ENCODE measurements at places on chromosomes 5 and 9.

DNA sequence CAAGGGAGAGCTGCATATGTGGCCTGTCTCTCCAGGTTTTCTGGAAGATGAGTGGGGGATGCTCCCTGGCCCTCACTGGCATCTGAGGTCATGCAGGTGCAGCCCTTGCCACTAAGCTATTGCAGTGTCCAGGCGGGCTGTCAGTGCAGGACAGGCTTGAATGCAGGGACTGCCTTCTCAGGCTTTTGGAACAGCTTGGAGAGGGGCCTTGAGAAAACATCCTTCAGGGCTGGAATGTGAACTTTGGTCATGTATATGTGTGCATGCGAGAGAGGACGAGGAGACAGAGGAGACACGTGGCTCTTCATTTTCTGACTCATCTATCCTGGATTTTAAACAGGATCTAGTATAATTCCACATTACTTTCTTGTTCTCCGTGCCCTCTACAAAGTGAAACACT is 90.3 kb downstream of the MACROH2A1 start:
- no peak for DNase-seq

GRCh38 chr5:393846-394275 is 49.1 kb upstream of the EXOC3 start:
- no peak for DNase-seq

DNA sequence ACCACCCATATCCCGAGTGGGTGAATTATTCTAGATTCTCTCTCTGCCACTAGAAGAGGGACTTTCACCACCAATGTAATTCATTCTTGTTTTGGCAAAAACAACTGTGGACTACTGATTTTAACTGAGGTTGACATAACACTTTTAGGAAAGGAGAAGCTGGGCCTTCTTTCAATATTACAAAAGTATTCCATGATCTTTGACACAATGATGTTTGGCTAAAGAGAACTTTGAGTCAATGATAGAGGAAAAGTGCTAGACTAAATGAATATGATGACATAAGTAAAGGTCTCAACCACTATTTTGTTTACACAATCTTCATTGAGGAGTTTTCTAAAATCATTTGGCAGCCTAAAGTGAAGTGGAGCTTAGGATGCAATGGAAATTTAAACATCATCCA is 336.9 kb upstream of the PDE4D start:
- DNase-seq = no peak

DNA sequence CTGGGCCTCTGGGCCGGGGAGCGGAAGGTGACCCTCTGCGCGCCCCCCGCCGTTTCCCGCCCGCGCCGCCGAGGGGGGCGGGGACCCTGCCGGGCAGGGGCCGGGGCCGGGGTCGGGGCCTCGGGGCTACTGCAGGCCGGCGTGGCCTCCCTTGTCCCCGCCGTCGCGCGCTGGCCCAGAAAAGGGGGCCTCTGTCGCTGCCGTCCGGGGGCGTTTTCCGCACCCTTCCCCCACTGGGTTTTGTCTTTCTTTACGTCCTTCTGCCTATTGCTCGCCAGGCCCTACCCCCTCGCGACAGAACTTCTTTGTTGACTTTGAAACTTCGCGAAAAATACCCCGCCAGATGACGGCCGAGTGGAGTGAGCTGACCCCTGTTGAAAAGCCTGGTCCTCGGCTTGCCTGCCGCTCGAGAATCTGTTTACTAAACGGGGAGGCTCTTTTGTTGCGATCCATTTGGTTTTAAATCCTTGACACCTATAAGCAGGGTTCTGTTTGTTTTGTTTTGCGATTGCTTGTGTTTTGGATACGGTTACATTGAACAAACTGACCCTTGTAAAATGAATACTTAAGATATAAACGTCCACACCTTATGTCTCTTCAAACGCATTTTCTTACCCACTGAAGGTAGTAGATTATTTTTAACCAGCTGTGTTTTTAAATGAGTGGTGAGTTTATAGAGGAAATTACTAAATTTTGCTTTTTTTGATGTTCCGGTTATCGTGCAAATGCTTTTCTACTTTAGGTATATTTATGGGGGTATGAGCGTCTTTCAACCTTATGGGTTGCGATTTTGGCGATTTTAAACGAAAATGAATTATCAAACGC is 765 bp downstream of the MARCHF6 start:
- DNase-seq = peak; percentile 34

DNA sequence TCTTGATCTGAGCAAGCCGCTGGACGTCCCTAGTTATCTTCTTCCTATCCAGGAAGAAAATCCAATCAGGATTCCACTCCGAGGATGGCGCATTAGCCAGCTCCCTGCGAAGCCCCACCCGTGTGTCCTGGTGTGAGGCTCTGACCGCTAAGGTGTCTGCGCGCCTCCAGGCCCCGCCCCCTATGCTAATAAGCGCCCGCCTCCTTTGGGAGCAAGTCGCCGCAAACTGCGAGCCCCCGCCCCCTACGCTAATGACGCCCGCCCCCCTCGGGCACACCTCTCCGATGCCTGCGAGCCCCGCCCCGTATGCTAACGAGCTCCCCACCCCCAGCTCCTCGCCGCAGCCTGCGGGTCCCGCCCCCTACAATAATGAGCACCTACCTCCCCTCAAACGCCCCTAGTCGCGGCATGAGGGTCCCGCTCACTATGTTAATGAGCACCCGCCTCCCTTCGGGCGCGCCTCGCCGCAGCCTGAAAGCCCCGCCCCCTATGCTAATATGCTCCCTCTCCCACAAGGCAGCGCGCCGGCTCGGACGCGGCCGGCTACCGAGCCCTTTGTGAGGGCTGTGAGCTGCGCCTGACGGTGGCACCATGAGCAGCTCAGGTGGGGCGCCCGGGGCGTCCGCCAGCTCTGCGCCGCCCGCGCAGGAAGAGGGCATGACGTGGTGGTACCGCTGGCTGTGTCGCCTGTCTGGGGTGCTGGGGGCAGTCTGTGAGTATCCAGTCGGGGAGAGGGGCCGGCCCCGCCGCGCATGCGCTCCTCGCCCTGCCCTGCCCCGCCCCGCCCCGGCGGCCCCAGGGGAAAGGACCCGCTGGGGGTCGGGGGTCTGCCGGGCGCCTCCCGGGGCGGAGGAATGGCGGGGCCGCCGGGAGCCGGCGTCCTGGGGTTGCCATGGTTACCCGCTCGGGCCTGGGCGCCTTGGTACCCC is at the start of gene CACFD1:
Gene CACFD1, plus strand, starts transcription at position 503 of the 929 bp plus-strand sequence. Its CDS starts 89 bp downstream, at position 592.
- peak; percentile 89 for DNase-seq

GRCh38 chr5:52665559-52665958 is 122.2 kb upstream of the ITGA1 start:
- DNase-seq = no peak
